ENCODE measurements at places on chromosomes 16 and 17. TPM values are rescaled to one million over a fixed set of nuclear protein-coding genes. Genes with fewer than 3 reads are reported as not detected.
A peak's percentile ranks its signal among the peaks of the same experiment; 100 is the strongest.

Gene EPOP
- 1.5 TPM for total RNA-seq

DNA sequence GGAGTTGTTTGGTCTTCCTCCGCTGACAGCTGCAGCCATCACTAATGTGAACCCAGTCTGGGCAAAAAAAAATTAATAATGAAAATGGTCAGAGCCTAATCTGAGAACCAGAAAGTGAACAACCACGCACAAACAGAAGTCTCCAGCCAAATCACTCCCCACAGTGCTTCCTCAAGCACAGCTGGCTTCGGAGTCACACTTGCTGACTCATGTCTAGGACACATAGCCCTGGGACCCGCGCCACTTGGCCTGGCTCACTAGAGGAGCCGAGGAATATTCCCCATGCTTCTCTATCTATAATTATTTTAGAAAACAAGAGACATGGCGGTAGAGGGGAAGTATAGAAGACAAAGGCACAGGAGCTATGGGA is 109.1 kb downstream of the ZFHX3 start:
- H3K27ac ChIP-seq: peak overlapping the region; percentile 96
- no peaks in the 10 kb centered on the region for H3K27me3 ChIP-seq
- peaks cover 5% of the 10 kb centered on the region for H3K4me1 ChIP-seq
- no peak overlapping the region for H3K4me3 ChIP-seq
- peak; percentile 93 for DNase-seq

GRCh38 chr16:57606147-57606846 is 22.1 kb upstream of the ADGRG1 start:
- H3K27ac ChIP-seq: no peak overlapping the region
- no peak overlapping the region for H3K4me3 ChIP-seq
- no peaks in the 10 kb centered on the region for H3K27me3 ChIP-seq

DNA sequence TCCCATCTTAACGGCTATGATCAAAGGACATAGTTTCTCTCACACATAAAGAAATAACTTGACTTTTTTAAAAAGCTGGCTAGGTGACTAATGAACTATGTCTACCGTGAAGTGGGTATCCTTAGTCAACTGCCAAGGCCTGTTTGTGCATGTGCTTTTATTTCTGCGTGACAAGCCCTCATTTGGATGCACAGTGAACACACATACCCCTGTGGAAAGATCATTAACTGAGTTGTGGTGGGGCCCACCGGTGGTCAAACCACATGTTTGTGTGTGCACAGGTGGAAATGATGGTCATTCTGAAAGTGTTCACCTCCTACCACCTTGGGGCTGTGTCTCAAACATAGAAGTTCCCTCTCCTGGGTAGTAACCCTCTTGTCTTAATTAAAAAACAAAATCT is 256.1 kb upstream of the SALL1 start:
- no peak overlapping the region for H3K27ac ChIP-seq
- H3K36me3 ChIP-seq: no peaks in the 10 kb centered on the region
- peaks cover 1% of the 10 kb centered on the region for H3K27me3 ChIP-seq
- DNase-seq: no peak

Gene C17orf50
- not detected for total RNA-seq

DNA sequence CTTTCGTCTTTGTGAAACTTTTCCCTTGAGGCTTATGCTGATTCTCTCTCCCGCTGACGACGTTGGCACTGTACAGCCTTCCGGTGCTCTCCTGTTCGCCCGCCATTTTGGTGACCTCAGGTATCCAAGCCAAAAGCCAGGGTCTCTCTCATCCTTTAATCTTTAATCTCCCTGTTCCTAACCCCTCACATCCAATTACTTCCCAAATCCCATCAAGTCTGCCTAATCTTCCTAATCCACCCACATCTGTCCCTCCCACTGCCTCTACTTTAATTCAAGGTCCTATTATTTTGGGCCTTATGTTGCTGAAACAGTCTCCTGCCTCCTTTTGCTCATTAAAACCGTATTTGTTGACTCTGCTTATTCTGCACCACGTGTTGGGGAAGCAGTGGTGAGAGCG is 7.3 kb downstream of the WRAP53 start:
- no peak overlapping the region for H3K27ac ChIP-seq
- H3K4me3 ChIP-seq: no peak overlapping the region
- no peaks in the 10 kb centered on the region for H3K27me3 ChIP-seq
- no peaks in the 10 kb centered on the region for H3K4me1 ChIP-seq
- no peak for DNase-seq

GRCh38 chr17:45719335-45720071 is 64.6 kb upstream of the CRHR1 start:
- no peak overlapping the region for H3K27ac ChIP-seq
- H3K36me3 ChIP-seq: no peaks in the 10 kb centered on the region
- H3K4me3 ChIP-seq: no peak overlapping the region
- no peaks in the 10 kb centered on the region for H3K4me1 ChIP-seq

DNA sequence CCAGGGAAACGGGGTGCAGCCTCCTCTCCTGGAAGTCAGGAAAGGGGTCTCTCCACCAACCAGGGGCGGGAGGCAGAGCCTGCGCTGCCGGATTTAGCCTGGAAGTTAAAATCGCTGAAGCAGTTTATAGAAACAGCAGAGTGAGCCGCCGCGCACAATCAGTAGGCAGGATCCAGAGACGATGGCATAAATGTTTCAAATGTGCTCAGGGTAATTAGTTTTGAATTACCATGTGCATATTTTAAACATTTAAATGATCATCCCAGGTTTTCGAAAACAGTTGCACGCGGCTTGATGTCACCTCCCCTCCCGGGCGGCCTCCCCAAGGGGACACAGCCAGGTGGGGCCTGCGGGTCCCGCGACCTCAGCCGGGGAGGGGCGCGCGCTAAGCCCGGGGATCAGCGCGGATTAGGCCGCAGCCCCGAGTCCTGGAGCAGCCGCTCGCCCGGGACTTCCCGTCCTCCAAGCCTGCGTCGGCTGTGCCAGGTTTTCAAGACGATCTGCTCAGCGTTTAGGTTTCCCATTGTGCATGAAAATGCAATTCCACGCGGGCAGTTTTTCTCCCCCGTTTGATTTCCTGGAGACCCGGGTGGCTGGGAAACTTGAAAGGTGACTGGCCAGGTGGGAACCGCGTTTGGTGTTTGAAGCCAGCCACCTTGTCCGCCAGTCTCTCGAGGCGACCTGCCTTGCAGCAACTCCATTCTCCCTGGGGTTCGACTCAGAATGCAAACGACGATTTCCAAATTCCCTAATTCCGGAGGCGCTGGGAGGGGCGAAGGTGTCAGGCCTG is 78.3 kb downstream of the RPA1 start:
- H3K27me3 ChIP-seq: no peaks in the 10 kb centered on the region
- no peak overlapping the region for H3K27ac ChIP-seq
- DNase-seq: no peak
- no peaks in the 10 kb centered on the region for H3K4me1 ChIP-seq

DNA sequence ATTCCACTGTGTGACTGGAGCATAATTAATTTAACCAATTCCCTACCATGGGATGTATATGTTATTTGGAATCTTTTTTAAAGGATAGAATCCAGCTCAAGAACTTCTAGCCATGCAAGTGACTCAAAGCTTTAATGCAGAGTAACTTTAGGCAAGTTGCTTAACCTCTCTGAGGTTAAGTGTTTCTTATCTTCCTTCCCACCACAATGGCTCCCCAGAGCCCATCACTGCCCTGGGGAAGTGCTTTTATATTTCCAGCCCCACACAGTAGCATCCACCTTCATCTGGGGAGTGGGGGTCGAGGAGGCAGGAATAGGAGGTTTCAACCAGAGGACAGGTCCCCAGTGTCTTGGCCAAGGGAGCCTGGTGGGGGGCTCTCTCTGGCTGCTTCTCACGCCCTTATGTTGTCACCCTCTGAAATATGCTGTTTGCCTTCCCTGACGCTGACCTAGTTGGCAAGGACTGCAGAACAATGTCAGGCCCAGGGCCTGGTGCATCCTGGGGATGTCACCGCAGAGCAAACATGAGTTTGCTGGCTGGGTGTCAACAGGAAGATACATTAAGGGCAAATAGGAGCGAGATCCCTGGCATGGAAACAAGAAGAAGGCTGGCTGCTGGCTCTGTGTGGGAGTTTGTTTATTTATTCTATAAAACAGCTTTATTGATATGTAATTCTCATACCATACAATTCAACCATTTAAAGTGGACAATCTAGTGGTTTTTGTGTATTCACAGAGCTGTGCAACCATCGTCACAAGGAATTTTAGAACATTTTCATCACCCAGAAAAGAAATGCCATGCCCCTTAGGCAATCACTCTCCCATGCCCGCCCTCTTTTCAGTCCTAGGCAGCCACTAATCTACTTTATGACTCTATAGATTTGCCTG is 46.6 kb upstream of the WSB1 start:
- no peak overlapping the region for H3K27ac ChIP-seq
- DNase-seq: peak; percentile 82
- H3K4me1 ChIP-seq: no peaks in the 10 kb centered on the region

- H3K27ac ChIP-seq: no peak overlapping the region
- no peaks in the 10 kb centered on the region for H3K36me3 ChIP-seq
- DNase-seq: no peak
- H3K27me3 ChIP-seq: no peaks in the 10 kb centered on the region
Observed at GRCh38 chr16:15925631-15926030, 23.8 kb upstream of the ABCC1 start.

Gene CAMKK1
- total RNA-seq: 5.1 TPM

Gene EXOC3L1
- 4.4 TPM for total RNA-seq

Gene ZG16B
- total RNA-seq: not detected

DNA sequence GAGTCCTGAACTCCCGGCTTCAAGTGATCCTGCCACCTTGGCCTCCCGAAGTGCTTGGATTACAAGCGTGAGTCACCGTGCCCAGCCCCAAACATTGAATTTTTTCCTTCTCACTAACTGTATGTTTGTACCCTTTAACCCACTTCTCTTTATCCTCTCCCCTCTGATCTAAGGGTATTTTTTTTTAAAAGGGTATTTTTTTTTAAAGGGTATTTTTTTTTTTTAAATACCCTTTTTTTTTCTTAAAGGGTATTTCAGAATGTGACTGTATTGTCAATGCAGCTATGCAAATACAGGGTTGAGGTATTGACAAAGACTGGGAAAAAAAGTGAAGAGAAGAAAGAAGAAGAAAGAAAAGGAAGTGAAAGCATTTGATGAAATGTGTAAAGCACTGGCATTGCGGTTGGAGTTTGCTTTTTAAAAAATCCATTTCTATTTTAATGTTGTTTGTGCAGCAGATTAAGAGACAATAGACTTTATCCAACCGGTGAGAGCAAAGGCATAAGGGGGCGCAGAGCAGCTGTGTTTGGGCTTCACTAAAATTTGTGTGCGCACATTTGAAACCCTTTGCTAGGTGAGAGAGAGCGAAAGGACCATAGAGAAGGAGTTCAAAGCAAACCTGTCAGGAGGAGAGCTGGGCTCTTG is 42.4 kb downstream of the SYT17 start:
- no peak overlapping the region for H3K27ac ChIP-seq
- no peak for DNase-seq
- no peaks in the 10 kb centered on the region for H3K4me1 ChIP-seq

- no peaks in the 10 kb centered on the region for H3K27me3 ChIP-seq
- H3K27ac ChIP-seq: peak within 1 kb of the TSS; percentile 98
- peaks cover under 1% of the 10 kb centered on the region for H3K4me1 ChIP-seq
- peak; percentile 98 for DNase-seq
- H3K36me3 ChIP-seq: no peaks in the 10 kb centered on the region
Observed at GRCh38 chr17:42422958-42423712, at the start of gene CAVIN1. CAVIN1 (minus strand) TSS chr17:42423256; CDS start chr17:42423097, 159 bp downstream.

DNA sequence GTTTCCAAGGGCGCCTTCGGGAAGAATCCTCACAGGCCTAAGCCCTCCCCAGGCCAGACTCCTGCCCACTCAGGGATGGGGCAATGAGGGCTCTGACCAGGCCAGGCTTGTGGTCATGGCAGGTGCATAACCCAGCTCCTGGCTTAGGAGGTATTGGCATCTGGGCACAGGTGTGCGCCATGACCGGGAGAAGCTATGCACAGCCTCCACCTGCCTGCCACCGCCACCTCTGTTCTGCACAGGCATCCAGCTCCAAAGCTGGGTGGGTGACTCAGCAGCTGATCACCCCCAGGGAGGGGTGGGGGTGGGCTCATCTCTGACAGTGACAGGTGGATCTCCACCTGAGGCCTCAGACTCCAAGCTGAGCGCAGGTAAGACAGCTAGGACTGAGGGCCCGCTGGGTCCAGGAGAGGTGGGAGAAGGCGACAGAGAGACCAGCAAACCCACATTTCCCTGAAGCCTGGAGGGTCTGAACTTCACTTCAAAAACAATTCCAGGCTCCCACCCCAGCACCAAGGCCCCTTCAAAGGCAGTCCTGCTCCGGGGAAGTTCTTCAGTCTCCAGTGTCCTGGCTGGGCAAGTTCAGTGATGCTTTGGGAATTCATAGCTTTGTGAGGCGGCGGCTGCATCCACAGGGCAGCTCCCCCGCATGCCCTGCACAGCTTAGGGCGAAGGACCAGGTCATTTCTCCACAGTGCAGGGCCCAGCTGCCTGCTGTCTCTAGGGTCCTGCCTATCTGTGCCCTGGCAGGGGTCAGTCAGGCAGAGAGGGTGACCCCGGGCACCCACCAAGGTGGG is 121.6 kb upstream of the SMURF2 start:
- H3K4me1 ChIP-seq: no peaks in the 10 kb centered on the region
- H3K27ac ChIP-seq: no peak overlapping the region
- DNase-seq: peak; percentile 57
- H3K36me3 ChIP-seq: peaks cover 9% of the 10 kb centered on the region

Gene SLC12A3
- total RNA-seq: not detected

DNA sequence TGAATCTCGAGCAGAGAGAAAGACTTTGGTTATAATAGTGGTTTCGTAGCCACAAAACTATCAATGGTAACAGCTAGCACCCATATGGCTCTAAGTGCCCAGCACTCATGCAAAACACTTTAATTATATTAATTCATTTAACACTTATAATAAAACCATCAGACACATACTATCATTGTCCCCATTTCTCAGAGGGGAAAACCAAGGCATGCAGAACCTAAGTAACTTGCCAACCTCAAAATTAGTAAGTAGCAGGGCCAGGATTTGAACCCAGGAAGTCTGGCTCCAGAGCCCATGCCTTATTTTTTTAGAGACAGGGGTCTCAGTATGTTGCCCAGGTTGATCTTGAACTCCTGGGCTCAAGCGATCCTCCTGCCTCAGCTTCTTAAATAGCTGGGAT is 145.6 kb upstream of the HS3ST2 start:
- H3K36me3 ChIP-seq: no peaks in the 10 kb centered on the region
- H3K27me3 ChIP-seq: no peaks in the 10 kb centered on the region
- H3K27ac ChIP-seq: no peak overlapping the region
- no peak for DNase-seq
- H3K4me1 ChIP-seq: no peaks in the 10 kb centered on the region

Gene MTSS2
- 87.4 TPM for total RNA-seq

GRCh38 chr17:57009737-57010445 is 32.0 kb downstream of the SCPEP1 start:
- DNase-seq: no peak
- no peaks in the 10 kb centered on the region for H3K27me3 ChIP-seq
- H3K27ac ChIP-seq: no peak overlapping the region
- no peak overlapping the region for H3K4me3 ChIP-seq
- no peaks in the 10 kb centered on the region for H3K4me1 ChIP-seq

- H3K27ac ChIP-seq: no peak overlapping the region
- no peaks in the 10 kb centered on the region for H3K27me3 ChIP-seq
- no peaks in the 10 kb centered on the region for H3K36me3 ChIP-seq
- no peak overlapping the region for H3K4me3 ChIP-seq
- DNase-seq: no peak
Observed at GRCh38 chr17:40190197-40191021, 13.1 kb downstream of the RAPGEFL1 start.

Measured in aorta (tissue), 5 donors.